ENCODE measurements at places on chromosomes 2 and 18.

- no peak for DNase-seq
These were observed at the start of gene PIEZO2 for GRCh38 chr18:11149441-11150270. Gene PIEZO2, minus strand, starts transcription at chr18:11149569. Its CDS starts 981 bp downstream, at chr18:11148588.

DNA sequence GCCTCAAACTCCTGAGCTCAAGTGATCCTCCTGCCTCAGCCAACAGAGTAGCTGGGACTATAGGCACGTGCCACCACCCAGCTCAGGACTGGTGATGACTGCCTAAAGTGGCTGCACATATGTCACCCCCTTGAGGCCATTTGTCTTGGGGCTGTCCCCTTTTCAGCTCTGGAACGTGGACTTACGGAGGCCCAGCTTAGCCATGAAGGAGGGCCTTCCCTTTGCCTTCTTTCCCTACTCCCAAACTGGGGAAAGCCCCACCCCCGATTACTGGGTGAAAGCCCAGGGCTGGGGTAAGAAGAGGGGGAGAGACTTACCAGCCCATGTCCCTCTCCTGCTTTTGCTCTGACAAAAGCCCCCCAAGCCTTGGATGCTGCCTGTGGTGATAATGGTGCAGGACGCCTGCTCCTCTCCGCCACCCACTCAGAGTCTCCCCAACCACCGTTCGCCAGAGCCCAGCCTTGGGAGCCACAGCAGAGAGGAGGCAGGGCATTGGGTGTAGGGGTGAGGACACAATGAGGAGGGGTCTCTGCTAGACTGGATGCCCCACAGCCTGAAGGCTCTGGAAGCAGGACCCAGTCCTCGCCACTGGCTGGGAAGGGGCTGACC lies 2.5 kb upstream of the DUSP2 start:
- DNase-seq: no peak

- DNase-seq: no peak
These were observed 2.8 kb downstream of the NPAS2 start for GRCh38 chr2:100822587-100823248.

- DNase-seq: no peak
These were observed 33.3 kb downstream of the NIF3L1 start for GRCh38 chr2:200922439-200922838.

GRCh38 chr2:176171351-176172006 lies 14.4 kb downstream of the HOXD3 start:
- no peak for DNase-seq

- DNase-seq: no peak
These were observed 85.6 kb upstream of the SLC66A3 start for GRCh38 chr2:11069566-11070185.

- DNase-seq: no peak
These were observed 66.9 kb downstream of the TRAPPC12 start for GRCh38 chr2:3446381-3446780.

GRCh38 chr2:38279201-38279600 lies 97.9 kb downstream of the ATL2 start:
- no peak for DNase-seq

GRCh38 chr2:71570951-71571460 lies 117.6 kb downstream of the DYSF start:
- no peak for DNase-seq

GRCh38 chr2:171522788-171523087 lies 464 bp downstream of the CYBRD1 start:
- no peak for DNase-seq

DNA sequence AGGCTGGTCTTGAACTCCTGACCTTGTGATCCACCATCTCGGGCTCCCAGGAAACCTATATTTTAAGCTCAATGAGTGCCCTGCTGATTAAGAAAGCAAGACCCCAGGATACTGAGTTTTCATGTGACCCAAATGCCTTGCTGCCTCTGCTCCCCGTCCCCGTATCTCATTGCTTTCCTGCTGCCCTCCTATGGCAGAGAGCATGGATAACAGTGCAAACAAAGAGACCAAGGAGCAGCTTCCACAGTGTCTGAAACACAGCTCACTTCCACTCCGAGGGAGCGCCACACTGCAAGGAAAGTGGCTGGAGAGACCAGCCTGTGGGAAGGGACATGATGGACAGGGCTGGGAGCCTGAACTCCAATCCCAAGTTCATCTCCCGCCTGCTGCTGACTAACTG lies 246.8 kb downstream of the TMEM182 start:
- no peak for DNase-seq

DNA sequence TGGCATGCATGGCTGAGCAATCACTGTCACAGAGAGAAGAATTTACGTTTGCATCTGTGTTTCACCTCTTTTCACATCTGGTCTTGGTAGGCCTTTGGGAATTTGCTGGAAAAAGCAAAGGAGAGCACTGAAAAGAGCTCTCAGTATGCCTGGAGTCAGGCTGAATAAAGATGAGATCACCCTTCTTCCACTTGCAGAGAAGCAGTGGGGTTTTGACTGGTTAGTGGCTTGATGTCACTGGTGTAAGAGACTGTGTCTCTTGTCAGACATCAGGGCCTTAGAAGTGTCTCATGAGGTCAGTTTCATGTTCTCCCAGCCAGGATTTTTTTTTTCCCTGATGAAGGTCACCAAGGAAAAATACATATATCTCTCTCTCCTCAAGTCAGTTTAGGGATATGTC lies 353.8 kb downstream of the INSIG2 start:
- no peak for DNase-seq

DNA sequence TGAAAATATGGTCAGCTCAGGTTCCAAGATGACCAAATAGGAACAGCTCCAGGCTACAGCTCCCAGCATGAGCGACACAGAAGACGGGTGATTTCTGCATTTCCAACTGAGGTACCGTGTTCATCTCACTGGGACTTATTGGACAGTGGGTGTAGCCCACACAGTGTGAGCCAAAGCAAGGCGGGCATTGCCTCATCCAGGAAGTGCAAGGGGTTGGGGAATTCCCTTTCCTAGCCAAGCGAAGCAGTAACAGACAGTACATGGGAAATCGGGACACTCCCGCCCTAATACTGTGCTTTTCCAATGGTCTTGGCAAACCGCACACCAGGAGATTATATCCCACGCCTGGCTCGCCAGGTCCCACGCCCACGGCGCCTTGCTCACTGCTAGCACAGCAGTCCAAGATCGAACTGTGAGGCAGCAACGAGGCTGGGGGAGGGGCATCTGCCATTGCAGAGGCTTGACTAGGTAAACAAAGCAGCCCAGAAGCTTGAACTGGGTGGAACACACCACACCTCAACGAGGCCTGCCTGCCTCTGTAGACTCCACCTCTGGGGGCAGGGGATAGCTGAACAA lies 57.5 kb downstream of the WDPCP start:
- DNase-seq: no peak

DNA sequence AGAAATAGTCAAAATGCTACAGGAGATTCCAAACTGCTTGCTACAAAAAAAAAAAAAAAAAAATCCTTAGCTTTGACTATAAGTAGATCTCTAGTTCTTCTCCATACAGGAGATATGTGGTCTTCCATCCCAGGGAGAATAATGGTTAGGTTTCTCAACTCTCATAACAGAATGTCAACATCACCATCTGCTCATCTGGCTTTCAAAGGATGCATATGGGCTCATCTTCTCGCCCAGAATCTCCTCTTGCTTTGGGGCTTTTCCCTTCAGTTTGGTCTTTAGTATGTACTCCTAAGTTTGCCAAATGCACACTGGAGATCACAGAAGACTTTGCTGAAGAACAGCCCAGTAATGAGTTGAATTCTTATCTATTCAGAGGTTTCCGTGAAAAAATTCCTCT lies 240.7 kb downstream of the NRXN1 start:
- DNase-seq: no peak

- DNase-seq: peak; percentile 4
These were observed 24.1 kb upstream of the RABL2A start for GRCh38 chr2:113602869-113603466.

DNA sequence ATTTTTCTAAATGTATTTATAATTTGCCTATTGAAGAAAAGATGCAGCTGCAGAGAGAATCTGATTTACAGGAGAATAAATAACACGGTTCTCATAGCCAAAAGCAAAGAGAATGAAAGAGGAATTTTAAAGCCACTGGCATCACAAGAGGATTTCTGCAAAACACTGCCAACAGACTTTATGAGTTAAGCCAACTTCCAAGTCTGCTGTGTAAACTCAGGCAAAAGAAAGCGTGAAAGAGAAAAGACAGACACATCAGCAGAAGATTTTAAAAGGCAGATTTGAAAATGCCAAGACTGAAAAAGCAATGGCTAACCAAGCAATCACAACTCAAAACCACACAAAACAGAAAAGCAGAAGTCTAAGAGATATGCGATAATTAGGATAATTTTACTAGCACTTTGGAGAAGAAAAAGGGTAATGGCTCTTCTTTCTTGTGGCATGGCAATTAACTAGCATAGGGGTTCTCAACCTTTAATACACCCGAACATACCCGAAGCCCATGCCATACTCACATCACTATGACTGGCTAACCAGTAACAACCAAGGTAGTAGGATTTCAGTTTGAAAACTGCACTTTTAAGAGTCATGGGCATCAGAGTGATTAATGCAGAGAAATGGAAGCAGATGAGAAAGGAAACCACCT lies 4.9 kb downstream of the DARS1 start:
- DNase-seq: no peak

GRCh38 chr2:190789074-190790004 lies 91.3 kb upstream of the GLS start:
- no peak for DNase-seq

- no peak for DNase-seq
These were observed 16.2 kb downstream of the KLF7 start for GRCh38 chr2:207149249-207150213.

DNA sequence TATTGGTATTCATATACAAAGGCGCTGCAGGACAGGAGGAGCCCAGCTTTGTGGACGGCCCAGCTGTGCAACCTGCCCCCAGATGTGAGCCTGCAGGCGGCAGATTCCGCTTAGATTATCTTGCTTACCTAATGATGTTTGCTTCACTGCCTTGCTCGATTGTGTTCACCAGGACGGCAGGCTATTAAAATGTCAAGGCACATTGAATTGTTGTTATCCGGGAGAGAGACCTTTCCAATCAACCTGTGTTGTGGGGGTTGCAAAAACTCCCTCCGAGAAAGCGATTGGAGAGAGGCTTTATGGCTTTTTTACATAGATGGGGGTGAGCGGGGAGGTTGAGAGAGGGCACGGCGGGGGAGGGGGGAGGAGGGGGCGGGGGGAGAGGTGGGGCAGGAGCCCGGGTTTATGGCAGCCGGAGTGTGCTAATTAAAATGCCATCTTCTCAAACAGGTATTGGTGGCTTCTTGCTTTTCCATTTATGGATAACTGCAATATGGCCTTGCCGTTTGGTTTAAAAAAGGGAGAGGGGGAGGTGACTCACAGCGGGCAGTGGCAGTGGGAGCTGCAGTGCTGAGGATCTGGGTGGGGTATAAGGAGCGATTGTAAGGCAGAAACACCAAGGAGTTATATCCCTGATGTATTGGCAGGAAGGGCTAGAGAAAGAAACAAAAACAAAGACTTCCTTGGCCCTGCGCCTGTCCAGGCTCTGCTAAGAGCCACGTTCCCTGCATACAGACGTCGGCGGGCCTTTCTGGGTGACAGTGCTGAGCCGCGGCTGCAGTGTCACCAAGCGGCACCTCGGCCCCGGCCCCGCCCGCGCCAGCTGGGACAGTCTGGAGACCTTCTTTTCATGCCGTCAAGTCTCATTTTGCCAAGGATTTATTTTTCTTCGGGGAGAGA lies 97.2 kb downstream of the INSIG2 start:
- DNase-seq: no peak

- DNase-seq: no peak
These were observed 96.9 kb upstream of the B3GNT2 start for GRCh38 chr2:62099050-62099449.

GRCh38 chr2:28662468-28663181 lies 89.0 kb upstream of the PPP1CB start:
- no peak for DNase-seq

GRCh38 chr2:150859877-150860276 lies 372.4 kb upstream of the RND3 start:
- DNase-seq: no peak

DNA sequence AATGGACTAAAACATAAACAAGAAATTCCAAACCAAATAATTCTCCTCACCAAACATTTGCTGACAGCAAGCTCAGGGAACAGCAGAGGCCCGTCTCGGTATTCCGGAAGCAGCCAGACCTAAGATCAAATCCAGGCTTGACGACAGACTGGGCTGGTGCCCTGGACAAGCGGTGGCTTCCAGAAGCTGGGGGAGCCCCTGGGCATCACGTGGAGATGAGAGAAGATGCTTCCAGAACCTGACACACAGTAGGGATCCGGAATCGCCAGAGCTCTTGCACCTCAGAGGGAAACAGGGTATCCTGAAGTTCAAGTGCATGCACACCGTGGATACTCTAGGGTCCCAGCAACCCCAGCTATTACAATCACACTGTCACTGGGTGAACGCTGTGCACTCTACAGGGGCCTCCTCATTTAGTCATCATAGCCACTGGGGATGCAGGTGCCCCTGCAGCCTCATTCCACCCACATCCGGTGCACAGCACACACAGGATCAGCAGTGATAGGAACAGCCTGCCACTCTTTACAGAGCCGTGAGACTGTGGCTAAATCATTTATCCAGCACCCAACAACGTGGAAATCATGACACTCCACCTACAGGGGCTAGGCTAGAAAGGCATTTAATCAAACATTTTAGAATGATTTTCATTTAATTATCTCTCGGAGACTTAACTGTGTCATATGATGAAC lies 102.6 kb downstream of the HDAC4 start:
- no peak for DNase-seq

DNA sequence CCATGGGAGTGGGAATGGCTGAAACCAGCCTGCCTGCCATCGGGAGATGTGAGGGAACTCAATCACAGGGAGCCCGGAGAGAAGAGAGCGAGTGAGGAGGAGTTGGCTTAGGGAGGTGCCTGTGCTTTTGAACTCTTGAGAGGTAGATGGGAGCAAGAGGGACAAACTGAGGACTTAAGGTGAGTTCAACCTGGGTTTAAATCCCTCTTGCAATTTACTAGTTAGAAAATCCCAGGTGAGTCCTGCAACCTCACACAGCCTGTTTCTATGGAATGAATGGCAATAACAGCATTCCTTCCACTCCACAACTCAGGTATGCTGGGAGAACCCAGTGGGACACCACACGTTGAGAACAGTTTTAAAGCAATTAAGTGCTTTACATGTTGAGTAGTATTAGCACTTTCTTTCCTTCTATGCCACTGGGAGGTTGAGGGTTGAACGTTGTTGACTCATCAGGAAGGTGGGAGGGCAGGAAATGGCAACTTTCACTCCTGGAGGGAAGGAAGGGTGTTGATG lies 57.3 kb downstream of the VIT start:
- no peak for DNase-seq

DNA sequence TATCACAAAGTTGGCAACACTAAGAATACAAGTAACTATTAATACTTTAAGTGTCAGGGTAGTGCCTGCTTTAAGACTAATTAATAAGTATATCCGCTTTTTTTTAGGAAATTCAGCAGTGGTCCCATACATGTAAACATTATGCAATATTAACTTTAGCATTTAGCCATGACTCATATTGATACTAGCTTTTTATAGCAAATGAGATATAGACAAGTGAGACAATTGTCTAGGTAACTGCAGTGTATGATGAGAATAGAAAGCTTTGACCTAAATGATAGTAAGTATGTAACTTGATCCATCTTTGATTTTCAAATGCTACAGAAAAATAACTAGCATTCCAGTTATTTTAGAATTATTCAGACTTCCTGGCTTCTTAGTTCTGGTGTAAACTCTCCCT lies 27.4 kb upstream of the VRK2 start:
- no peak for DNase-seq

Measured in hematopoietic multipotent progenitor cell treated with erythropoietin and hydrocortisone succinate and interleukin-3 and kit ligand, for 17 days (in vitro differentiated cells).